Ecto neural progenitor cell (in vitro differentiated cells): ENCODE measurements at places on chromosomes 11 and 22.

DNA sequence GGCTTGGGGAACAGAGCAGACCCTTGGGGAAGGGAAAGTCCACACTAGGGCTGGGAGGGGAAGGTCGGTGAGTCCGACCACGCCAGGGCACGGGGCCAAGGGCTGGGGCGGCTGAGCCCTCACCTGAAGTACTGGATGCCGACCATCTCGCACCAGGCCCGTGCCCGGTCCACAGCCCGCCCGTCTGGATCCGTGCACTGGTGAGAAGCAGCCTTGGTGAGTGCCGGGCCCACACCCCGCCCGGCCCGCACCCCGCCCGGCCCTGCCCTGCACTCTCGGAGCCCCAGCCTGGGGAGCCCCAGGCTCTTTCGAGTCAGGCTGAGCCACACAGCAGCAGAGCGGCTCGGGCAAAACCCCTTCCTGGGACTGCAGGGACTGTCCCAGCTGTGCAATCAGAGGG is 1.9 kb upstream of the BAIAP2L2 start:
- DNase-seq: no peak

- peak; percentile 22 for DNase-seq
Measured at GRCh38 chr22:47190276-47190956, 428.0 kb downstream of the TBC1D22A start.

- DNase-seq: no peak
Measured at GRCh38 chr11:72111300-72112142, 974 bp downstream of the ANAPC15 start.

DNA sequence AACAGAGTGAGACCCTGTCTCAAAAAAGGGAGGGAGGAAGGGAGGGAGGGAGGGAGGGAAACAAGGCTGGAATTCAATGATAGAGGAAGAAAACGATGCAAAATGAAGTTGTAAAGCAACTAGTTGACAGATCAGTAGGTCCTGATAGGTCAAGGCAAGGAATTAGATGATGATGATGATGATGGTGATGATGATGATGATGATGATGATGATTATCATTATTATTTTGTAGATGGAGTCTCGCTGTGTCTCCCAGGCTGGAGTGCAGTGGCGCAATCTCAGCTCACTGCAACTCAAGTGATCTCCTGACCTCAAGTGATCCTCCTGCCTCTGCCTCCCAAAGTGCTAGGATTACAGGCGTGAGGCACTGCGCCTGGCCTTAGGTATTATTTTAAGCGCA is 11.3 kb upstream of the L3MBTL2 start:
- DNase-seq: no peak

DNA sequence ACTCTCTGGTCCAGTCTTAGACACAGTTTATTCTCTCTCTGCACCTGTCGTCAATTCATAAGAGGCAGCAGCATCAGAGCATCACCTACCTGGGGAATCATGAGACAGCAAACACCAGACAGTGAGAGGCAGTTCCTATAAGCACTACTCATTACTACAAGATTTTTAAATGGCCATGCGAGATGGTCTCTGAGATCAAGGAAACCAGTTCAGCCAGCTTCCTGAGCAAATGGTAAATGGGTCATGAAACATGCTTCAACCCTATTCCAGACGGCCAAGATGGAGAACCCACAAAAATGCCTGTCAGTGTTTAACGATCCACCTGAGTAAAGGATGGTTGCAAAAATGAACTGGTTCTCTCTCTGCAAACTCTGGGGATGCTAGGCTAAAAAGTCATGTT is 52.9 kb downstream of the SYTL2 start:
- no peak for DNase-seq

DNA sequence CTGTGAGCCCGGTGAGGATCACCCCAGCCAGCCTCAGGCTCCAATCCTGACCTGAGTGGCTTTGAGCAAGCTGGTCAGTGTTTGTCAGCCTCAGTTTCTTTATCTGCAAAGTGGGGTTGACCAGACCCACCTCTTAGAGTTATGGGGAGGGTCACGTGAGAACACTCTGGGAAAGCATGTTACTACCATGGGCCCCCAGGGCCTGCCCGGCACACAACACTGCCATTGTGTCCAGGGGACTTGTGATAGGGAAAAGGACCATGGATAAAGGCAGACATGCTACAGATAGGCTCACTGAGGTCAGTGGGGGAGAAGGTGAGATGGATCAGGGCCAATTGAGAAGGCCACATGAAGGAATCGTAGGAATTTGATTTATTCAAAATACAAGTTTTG is 32.1 kb upstream of the SUSD2 start:
- no peak for DNase-seq

DNA sequence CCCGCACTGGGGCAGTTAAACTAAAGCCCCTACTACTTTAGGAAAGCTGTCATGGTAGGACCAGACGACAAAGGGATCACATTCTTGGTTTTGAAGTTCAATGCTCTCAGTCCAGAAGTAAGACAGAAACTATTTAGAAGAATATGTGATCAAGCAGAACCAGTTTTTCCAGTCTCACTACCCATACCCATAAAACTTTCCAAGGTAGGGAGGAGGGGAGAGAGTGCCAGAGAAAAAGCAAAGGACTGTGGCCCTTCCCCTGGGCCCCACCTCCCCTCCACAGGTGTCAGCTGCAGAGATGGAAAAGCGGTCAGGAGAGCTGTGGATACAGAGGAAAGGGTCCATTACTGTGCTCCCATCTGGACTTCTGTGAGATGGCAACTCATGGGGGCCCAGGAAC is 587.1 kb downstream of the SOX6 start:
- no peak for DNase-seq

- DNase-seq: no peak
Measured at GRCh38 chr22:41998361-41999261, at the start of gene WBP2NL. Gene WBP2NL (plus strand): TSS chr22:41998788. CDS start chr22:41998819, 31 bp downstream.

GRCh38 chr22:19759427-19760057 is 1.0 kb upstream of the TBX1 start:
- DNase-seq: no peak

DNA sequence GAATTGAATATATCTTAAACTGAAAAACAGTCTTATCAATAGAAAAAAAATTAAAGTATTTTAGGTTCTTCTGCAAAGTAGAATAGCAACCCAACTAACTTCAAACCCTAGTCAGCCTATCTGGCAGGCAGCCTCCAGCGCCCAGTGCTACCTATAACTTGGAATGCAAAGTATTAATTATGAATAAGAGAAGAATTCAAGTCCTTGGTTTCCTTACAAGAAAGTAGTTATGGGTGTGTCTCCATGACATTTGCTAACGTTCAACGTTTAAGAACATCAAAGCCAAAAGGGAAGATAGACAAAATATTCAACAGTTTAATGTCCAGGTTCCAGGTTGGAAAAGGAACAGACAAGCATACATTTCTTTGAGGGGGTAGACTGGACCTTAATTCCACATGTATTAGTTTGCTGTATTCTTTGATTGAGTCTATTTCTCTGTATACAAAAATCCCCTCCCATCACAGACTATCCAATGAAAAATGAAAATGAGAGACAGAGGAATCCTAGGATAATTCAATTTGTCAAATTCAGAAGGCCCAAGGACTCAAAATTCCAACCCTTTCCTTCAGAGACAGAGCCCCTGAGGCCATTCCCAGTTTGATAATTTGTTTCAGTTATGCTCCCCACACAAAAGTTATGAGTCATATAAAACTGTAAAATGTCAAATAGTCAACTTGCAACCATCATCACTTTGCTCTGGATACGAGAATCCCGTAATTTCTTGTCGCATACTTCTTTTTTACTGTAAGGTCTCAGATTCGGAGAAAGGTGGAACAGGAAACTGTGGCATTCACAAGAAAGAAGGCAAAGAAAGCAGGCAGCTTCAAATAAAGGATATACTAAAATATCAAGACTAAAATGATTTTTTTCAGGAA is 83.7 kb upstream of the CHRM4 start:
- no peak for DNase-seq

GRCh38 chr22:33542722-33543121 is 377.6 kb downstream of the LARGE1 start:
- no peak for DNase-seq

- DNase-seq: no peak
Measured at GRCh38 chr11:44167046-44167445, 71.6 kb downstream of the EXT2 start.

DNA sequence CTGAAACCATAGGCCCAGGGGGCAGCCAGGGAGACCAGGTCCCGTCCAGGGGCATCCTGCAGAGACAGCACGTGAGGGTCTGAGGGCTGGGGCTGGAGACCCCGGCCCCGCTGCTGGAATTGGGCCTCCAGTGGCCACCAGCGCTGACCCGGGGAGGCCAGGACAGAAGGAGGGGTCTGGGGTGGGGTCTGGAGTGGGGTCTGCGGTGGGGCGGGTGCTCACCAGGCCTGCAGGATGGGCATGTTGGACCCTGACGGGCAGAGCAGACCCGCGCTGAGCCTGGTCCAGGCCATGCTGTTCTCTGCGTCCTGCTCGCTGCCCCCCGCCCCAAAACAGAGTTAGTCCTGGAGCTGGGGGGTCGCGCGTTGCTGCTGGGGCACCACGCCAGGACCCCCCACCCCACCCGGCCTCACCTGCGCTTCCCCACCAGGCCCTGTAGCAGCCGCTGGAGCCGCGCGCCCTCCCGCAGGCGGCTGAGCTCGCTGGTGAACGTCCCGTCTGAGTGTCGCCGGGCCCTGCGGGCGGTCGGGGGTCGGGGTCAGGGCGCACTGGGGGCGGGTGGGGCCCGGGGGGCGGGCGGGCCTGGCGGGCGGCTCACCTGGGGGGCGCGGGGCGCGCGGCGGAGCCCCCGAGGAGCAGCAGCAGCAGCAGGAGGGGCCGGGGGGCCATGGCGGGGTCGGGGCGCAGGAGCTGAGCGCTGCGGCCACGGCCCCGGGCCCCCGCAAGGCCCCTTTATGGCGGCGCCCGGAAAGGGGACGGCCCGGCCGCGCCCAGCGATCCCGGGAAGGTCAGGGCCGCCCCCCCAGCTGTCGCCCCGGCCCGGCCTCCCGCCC is at the start of gene SCT:
Gene SCT (minus strand): TSS at position 707 of the 833 bp plus-strand sequence. CDS start 38 bp downstream, at position 669.
- peak; percentile 55 for DNase-seq

- no peak for DNase-seq
Measured at GRCh38 chr11:109644152-109644551, 222.2 kb downstream of the C11orf87 start.

DNA sequence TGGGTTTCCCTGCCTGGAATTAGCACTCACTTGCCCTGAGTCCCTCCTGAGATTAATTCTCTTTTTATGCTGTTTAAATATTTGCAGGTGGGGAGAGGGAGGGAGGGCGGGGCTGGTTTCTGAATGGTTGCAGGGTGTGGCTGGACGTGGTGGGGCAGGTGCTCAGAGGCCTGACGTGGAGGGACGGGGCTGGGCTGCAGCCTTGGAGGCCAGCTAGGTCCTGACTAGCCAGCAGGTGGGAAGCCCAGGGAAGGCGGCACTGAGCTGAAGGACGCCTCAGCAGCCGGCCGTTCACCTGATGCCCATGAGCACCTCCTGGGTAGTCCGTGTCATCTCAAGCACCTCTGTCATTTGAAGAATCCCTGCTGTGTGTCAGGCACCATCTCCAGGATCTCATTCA is 21.3 kb downstream of the SGSM1 start:
- no peak for DNase-seq

DNA sequence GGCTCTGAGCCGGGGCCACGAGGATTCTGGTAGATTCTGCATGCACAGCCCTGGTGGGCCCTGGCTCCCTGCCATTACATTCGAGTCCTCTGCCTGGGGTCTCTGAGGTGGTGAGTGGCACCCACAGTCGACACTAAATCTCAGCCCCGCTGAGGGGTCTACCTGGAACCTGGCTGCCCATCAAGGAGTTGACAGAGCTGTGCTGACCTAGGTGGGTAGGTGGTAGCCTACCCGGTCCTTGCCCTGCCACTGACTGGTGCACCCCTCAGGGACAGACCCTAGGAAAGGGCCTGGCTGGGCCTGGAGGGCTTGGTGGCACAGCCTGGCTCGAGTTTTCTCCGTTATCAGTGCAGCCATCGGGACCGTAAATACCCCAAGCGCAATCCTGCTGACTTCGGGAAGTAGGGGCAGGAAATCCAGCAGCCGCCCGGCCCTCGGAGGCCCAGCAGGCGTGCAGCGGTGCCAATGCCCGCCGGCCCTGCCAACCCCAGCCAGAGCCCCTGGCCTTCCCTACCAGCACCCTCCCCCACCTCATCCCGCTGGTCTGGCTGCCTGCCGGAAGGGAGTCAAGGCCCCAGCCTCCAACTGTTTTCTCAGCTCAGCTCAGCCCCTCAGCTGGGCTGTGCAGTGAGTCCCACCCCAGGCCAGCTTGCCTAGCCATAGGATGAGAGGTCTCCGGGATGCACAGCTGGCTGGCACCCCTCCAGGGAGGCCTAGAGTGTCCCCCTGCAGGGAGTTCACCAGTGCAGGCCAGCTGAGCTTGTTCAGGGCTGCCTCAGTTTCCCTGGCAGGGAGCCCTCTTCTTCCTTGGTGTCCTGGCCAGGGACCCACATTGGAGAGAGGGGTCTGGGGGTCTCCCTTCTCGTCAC is 80.4 kb upstream of the KCNQ1OT1 start:
- no peak for DNase-seq

DNA sequence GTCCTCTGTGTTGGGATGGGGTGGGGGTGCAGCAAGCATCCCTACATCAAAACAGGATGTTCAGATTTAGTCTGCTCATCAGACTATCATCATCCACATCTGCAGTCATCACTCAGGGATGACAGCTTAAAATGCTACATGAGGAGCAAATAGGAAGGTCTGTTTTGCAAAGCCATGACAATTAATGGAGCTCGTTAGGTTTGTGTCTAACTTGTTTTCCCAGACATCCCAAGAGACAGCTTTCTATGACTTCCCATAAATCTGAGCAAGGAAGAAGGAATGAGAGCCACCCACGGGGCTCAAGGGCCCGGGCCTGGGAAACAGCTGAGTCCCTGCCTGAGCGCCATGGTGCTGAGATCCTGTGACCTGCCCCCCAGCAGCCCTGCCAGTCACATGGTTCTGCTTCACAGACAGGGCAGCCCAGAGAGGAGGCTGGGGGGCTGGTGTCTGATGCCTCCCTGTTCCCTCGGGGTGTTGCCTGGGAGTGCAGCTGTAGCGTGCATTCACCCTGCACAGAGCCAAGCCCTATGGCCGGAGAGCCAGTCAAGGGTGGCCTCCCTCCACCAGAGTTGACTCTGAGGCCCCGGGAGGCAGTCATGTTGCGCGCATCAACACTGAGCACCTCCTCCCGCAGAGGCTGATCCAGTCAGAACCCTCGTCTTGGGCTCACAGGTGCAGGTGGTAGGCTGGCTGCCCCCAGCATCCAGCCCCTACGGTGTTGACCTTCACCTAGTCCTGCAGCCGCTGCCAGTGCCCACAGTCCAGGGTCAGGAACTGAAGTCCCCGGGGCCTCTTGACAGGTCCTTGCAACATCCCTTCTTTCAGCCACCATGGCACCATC is 12.1 kb downstream of the DERL3 start:
- DNase-seq: no peak

- DNase-seq: no peak
Measured at GRCh38 chr22:36405671-36406538, 18.1 kb upstream of the MYH9 start.

DNA sequence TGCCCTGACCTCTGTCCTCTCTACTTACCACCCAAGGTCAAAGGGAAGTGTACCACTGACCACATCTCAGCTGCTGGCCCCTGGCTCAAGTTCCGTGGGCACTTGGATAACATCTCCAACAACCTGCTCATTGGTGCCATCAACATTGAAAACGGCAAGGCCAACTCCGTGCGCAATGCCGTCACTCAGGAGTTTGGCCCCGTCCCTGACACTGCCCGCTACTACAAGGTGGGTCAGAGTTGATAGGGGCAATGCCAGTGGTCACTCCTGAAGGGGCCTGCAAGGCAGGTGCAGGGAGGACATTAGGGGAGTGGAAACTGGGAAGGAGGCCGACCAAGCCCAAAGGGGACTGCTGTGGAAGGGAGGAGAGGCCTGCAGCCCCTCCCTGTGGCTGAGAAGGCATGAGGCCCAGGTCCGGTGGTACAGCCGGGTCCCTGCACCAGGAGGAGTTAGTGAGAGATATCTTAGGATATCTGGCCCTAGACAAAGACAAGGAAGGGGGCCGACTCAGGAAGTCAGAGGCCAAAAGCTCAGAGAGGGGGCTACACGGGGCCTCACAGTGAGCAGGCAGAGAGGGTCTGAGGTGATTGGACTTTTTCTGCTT is 17.9 kb downstream of the POLR3H start:
- DNase-seq: no peak
